T-helper 9 cell (primary cell): ENCODE measurements at places on chromosomes 7 and 10.

DNA sequence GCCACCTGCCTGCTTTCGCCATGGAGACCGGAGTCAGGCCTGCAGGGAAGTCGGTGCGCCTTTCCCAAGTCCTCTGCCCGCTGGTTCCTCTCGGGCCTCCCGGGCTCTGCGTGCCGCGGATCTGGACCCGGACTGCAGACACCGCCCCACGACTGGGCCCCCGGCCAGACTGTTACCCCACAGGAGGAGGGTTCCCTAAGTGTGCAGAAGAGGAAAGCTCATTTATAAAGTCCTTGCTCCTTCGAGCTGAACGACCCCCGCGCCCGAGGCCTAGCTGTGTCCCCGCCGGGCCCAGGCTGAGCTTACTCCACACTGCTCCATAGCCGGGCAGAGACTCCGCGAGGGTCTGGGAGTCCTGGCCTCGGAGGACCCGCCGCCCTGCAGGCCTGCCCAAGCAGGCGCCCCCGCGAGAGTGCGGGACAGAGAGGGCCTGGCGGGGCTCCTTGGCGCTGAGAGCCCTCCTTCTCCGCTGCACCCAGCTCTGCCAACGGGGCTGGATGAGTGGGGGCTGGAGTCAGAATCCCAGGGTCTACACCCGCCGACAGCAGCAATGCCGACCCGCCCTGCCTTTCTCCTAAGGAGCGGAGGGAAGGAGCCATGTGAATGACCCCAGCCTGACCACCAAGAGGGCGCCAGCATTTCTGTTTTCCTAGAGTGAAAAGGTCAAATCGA is 8.3 kb downstream of the EN2 start:
- DNase-seq, result no peak

GRCh38 chr10:97229322-97230015 is 43.7 kb upstream of the SLIT1 start:
- DNase-seq, result no peak

- DNase-seq, result no peak
These were observed 245.9 kb downstream of the AHR start for GRCh38 chr7:17544401-17544800.

GRCh38 chr10:58967551-58968388 is 208.7 kb upstream of the PHYHIPL start:
- no peak for DNase-seq

DNA sequence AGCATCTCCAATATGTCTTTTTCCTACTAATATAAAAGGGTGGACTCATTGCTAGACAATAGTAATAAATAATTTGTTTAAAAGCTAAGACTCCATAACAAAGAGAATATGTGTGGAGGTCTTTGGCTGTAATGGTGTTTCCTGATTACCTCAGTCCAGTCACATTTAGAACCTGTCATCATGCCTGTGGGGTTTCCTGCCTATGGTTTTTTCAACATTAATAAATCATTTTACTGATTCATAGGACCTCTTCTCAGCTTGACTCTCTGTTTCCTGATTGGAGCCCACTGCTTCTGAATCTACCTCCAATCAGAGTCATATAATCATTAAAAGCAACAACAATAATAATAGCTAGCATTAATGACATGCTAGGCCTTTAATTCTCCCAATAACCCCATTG is 52.4 kb upstream of the GNAI1 start:
- no peak for DNase-seq

DNA sequence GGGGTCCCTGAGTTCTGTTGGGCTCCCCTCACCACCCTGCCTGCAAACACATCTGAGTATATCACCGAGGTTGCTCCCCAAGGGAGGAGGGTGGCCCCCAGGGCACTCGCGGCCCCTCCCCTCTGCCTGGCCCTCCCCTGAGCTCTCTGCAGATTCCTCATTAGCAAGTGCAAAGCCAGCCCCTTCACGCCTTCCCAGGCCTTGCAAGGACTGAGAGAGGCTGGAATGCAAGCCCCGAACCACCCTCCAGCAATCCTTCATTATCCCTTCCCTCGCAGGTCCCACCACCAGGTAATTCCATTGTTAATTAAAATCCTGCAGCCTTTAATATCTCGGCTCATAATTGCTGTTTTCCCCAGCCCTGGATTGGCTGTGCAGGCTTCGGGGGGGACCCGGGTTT is 35.3 kb upstream of the MYL10 start:
- no peak for DNase-seq
